Right lobe of liver (tissue), 6 donors: ENCODE measurements at places on chromosomes 1 and 21.

DNA sequence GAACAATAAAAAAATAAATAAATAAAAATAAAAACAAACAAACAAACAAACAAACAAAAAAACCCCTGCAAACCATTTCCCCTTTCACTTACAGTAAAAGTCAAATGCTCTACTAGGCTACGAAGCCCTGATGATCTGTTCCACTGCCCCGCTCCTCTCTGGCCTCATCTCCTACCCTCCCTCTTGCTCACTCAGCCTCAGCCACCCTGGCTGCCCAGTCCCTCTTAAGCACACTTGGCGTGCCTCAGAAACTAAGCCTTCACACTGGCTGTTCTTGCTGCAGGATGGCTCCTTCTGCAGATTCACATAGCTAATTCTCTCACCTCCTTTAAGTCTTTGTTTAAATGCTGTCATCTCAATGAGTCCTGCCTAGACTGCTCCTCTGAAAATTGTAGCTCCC is 30.8 kb upstream of the UHMK1 start:
- no peak for DNase-seq

DNA sequence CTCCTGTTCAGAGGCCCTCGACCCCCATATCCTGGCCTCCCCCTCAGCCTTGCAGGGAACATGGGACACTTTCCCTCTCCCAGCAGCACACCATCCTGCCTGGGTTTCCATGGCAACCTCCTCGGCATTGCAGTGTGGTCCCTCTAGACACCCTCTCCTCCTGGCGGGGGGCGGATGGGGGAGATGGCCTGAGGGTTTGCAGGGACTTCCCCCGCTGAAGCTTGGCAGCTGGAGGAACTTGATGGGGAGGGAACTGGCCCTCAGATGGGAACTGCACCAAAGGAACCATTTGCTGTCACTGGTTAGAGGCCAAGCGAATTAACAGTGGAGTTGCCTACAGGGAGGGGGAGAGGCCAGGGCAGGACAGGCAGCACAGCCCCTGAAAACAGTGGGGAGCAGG is 28.7 kb downstream of the RIMS3 start:
- DNase-seq = no peak

- DNase-seq = peak; percentile 96
Measured at GRCh38 chr1:150561254-150561973, 12.2 kb downstream of the ADAMTSL4 start.

GRCh38 chr1:76799700-76800099 is 67.6 kb upstream of the ST6GALNAC5 start:
- DNase-seq = no peak

DNA sequence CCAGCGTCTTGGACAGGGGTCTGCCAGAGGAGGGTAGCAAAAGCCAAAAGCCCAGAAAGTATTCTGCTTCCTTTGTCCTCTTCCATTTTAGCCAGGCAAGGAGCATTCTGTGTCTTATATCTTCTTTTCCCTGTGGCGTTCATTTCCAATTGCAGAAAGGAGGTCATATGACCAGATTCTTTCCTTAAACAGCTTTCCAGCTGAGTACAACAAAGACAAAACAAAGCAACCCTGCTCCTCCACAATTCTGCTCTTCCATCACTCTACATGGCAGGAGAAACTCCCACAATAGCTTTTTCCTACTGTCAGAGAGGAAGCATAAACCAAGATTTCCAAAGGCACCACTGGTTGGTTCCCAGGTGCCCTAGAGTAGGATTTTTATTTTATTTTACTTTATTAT is 19.7 kb downstream of the ENSA start:
- DNase-seq = no peak

- no peak for DNase-seq
Measured at GRCh38 chr1:73463873-73464272, 734.1 kb downstream of the LRRIQ3 start.

GRCh38 chr1:201374364-201374763 is 3.1 kb downstream of the TNNT2 start:
- DNase-seq = no peak

GRCh38 chr1:231266811-231267322 is 25.9 kb downstream of the GNPAT start:
- no peak for DNase-seq

GRCh38 chr1:198333744-198334143 is 176.9 kb downstream of the NEK7 start:
- no peak for DNase-seq

DNA sequence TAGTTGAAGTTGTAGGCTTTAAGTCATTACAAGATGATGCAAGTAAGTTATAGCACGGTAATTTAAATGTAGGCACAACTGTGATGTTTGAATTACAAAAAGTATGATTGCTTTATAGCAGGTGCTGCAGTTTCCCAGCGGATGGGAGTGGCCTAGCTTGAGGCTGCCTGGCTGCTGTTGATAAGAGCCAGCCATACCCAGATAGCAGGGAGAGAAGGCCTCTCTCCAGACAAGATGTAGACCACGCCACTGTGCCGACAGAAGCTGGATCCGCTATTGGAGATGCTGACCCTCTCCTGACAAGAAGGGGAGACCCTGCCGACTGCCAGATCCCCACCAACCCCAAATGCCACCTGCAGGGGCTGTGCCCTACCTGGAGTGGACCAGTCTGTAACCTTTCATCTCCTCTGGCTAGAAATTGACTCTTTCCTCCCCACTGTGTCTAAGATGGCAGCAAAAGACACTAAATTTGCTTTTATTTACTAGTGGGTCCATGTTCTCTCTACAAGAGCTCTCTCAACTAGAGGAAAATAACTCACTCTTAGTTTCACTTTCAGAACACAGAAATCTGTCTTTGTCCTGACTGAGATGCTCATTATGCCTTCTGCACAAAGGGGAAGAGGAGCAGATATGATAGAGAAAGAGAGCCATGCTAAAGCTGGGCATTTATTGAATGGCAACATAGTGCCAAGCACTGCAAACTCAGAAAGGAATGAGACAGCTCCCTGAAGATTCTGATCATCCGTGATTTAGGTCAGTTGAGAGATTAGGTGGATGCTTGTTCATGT is 127.9 kb downstream of the URB2 start:
- DNase-seq = no peak

- DNase-seq = no peak
Measured at GRCh38 chr1:24536391-24536840, 19.5 kb upstream of the NCMAP start.

DNA sequence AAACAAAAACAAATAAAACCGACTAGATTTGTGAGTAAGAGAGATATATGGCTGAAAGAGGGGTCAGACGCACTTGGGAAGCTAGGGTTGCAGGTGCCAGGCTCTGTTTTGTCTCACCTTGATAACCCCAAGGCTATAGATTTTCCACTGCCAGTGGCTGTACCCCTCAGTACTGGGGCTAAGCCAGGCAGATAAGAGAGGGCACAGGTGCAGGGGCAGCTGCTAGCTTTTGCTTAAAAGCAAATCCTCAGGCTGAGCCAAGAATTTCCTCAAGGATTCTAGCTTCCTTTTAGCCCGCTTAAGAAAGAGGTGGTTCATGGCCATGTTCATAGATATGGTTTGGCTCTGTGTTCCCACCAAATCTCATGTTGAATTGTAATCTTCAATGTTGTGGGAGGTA is 57.9 kb downstream of the OVGP1 start:
- DNase-seq = no peak

DNA sequence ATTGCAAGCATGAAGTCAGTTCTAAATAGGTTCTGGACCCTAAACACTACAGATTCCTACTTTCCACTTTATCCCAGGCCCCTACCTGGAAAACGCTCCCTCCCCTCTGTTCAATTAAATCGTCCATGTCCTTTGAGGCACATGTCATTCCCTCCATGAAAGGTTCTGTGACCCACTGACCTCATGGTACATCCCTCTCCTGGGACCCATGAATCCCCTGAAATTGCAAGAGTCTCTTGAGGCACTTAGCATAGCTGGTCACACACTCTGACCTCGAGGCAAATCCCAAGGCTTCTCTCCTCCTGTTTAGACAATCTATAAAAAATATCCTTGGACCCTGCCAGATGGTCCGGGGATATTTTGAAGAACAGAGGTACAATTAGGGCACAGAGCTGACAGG is 34.3 kb upstream of the KRTAP19-8 start:
- no peak for DNase-seq

GRCh38 chr1:110682898-110683297 is 8.2 kb upstream of the KCNA3 start:
- DNase-seq = no peak

DNA sequence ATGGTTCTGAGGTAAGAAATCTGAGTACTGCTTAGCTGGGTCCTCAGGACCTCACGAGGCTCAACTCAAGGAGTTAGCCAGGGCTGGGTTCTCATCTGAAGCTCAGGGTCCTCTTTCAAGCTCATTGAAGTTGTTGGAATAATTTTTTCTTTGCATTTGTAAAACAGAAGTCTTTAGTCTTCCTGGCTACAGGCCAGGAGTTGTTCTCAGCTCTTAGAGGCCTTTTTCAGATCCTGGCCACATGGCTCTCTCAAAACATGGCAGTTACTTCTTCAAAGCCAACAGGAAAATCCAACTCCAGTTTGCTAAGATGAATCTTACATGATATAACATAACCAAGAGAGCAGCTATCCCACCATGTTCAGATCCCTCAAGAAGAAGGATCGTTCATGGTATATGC is 92.3 kb upstream of the CHODL start:
- no peak for DNase-seq

DNA sequence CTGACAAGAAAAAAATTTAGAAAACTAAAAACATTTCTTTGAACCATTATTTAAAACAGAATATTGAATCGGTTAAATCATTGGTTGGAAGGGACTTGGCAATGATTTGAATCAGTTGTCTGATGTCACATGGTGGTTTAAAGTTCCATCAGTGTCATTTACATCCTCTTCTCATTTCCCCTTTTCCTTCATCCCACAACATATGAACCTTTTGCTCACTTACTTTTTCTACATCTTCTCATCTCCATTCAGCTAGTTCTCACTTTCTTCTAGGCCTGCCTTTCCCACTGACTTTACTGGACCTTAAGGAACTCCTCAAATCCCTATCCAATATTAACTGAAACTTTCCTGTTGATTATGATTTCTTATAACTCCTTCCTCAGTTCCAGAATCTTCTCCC is 58.5 kb downstream of the PHACTR4 start:
- DNase-seq = no peak

- no peak for DNase-seq
Measured at GRCh38 chr1:66996018-66996682, 57.8 kb downstream of the SLC35D1 start.

DNA sequence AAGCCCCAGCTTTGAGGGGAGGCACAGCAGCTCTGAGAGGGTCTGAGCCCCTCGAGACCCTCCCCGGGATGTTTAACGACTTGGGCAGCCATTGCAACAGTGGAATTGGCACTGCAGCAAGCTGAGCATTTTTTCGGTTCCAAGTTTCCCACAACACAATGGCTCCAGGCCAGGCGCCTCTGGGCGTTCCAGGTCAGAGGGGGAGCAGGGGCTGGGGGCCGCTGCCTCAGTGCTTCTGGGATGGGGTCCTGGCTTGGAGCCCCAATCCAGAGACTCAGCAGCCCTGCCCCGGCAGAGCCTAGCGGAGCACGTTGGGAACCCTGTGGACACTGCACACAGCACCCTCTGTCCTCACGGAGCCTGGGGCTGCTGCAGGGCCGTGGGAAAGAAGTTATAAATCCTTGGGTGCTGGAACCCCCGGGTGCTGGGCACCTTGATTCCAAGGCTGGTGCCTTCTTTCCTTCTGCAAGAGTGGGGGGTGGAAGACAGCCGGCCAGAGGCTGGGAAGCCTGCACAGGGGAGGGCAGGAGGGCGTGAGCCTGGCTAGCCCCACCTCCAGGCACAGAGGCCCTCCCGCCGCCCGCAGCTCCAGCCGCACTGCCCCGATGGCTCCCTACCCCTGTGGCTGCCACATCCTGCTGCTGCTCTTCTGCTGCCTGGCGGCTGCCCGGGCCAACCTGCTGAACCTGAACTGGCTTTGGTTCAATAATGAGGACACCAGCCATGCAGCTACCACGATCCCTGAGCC is 50.1 kb downstream of the COL18A1 start:
- DNase-seq = peak; percentile 95

- no peak for DNase-seq
Measured at GRCh38 chr1:96291468-96291867, 430.1 kb upstream of the PTBP2 start.

DNA sequence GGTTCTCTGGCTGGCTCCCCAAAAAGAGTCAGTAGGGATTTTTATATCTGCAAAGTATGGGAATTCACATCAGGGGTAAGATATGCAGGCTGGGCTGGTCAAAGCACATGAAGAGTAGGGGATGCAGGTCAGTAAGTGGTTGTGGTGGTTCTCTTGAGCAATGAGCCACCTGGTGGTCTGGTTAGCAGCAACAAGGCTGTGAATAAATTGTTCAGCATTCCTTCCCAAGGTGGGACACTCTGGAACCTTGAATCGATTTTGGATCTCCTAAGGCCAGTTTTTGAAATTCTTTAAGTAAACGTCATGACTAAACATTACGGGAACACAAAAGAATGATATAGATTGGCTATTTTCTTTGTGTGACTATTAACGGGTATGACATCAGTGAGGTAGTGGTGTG is 563.0 kb upstream of the NEGR1 start:
- DNase-seq = no peak

- no peak for DNase-seq
Measured at GRCh38 chr1:75470448-75470847, 140.5 kb downstream of the SLC44A5 start.

DNA sequence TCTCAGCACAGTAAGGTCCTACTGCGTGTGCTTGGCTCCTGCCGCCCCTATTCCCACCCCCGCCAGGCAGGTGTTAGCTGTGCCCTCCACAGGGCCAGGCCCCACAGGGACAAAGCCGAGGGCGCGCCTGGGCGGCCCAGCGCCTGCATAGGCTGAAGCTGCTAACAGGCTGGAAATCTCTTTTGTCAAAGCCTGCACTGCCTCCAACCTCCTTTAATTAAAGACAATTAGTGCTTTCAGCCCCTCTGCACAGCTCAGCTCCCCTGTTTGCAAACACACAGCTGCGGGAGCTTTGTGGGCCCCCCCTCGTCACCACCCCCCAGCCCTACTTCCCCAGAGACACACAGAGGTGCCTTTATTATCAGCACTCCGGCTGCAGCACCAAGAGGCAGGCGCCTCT is 95.9 kb downstream of the EPHB2 start:
- peak; percentile 31 for DNase-seq

- DNase-seq = no peak
Measured at GRCh38 chr1:221839782-221840395, 98.0 kb upstream of the DUSP10 start.

- no peak for DNase-seq
Measured at GRCh38 chr1:21935891-21936365, 1.2 kb downstream of the HSPG2 start.

DNA sequence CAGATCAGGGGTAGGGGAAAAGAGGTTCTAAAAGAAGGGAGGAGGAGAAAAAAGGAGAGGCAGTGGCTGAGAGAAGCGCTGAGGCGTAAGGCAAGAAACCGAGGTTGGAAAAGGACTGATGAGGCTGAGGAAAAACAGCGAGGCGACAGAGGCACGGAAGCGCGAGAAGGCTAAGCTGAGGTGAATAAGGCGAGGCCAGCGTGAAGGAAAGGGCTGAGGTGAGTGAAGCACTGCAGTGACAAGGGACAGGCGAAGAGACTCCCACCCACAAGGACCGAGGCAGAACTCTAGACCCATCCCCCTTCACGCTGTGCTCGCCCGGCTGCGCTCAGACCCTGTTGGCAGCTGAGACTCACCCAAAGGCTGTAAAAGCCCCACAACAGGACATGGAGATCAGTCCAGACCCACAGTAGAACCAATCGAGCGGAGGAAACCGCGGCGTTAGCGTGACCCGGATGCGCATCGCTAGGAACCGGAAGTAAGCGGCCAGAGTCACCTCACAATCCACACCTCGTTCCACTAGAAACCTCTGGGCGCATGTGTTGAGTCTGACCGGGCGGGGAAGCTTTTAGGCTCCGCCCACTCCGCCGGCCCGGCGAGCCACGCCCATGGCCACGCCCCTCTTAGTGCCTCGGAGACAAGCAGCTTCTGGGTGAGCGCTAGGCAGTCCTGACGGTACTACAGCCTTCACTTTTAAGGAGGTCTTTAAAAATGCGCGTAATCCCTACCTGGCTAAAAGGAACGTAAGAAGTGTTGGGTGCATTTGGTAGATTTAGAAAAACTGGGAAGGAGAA is at the start of gene EYA3:
EYA3 (minus strand) TSS at position 443 of the 794 bp plus-strand sequence. CDS start 30,584 bp downstream, outside the sequence.
- DNase-seq = peak; percentile 98
